ENCODE measurements at places on chromosomes 5 and 9.

GRCh38 chr5:34474573-34475021, 181.5 kb upstream of the RAI14 start:
- DNase-seq, result no peak

GRCh38 chr5:141995656-141996055, 17.2 kb downstream of the GNPDA1 start:
- no peak for DNase-seq

DNA sequence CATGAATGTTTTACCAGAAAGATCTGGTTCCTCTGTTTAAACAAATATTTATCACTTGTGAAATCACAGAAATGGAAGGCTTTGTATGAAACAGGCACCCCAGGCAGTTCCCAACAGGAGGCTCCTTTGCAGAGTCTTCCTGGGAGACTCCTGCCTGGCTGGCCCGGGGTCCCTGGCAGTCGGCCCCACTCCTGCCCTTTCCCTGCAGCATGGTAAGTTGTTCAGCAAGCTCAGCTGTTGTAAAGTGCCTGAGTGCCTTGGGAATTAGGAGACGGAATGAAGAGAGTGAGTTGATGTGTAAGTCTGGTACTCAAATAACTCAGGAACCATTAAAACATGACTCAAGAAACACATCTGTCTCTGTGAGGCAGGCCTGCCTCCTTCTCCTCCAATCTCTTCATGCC, 17.5 kb upstream of the LHFPL2 start:
- no peak for DNase-seq

DNA sequence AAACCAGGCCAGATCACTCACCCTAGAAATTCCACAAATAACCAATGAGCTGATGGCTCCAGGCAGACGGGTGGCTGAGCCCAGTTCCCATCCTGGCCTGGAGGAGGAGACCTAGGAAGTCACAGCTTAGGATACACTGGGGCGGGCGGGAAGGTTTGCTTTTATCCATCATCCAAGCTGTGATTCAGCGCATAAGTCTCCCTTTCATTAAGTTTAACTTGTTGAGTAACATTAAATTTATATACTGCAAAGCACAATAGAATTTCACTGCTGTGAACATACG, 55.7 kb downstream of the THBS4 start:
- DNase-seq, result no peak

DNA sequence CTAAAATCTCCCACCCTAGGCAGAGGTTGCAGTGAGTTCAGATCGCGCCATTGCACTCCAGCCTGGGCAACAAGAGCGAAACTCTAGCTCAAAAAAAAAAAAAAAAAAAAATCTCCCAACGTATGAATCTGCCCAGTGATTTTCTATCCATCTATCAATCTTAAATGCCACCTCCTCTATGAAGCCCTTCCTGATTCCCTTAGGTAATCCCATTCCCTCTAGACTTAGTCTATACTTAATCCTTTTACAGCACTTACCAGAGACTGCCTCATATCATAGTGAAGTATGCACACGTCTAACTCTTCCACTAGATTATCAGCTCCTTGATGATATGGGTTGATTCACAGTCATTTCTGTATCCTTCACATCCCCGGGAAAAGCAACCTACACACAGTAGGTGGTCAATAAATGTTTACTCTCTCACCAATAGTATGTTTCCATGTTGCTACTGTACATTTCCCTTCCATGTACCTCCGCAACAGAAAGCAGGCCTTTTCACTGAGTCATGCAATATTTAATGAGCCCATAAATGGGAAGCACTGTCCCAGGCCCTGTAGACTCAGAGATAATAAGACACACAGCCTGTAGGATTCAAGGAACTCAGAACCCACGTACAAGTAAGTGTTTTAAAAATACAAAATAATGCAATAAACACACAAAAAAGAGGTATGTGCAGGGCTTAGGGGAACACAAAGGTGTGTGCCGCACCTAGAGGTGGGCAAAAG, 1.2 kb downstream of the DROSHA start:
- DNase-seq, result no peak

GRCh38 chr9:78857373-78858225, 560.7 kb downstream of the PSAT1 start:
- DNase-seq, result no peak

DNA sequence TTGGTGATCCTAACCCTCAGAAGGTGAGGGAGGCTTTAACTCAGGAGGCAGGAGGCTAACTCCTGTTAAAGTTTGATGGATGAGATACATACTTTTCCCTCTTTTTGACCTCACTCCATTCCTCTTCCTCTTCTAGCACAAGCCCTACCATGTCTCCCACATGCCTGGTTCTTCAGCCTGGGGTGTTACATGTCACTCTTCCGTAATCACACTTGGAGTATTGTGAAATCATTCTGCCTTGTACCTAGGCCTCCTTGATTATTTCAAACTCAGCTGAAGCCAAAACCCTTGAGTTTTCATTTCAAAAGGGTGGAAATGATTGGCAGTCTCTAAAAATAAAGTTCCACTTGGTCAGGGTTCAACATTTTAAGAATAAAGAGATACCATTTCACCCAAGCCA, 1.8 kb downstream of the PLAC8L1 start:
- no peak for DNase-seq

DNA sequence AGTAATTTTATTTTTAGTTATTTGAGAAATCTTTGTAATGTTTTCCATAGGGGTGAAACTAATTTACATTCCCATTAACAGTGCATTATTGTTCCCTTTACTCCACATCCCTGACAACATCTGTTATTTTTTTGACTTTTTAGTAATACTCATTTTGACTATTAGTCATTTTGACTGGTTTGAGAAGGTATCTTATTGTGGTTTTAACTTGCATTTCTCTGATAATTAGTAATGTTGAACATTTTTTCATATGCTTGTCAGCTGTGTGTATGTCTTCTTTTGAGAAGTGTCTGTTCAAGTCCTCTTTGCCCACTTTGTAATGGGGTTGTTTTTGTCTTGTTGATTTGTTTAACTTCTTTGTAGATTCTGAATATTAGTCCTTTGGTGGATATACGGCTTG, 27.5 kb downstream of the CCDC152 start:
- no peak for DNase-seq

DNA sequence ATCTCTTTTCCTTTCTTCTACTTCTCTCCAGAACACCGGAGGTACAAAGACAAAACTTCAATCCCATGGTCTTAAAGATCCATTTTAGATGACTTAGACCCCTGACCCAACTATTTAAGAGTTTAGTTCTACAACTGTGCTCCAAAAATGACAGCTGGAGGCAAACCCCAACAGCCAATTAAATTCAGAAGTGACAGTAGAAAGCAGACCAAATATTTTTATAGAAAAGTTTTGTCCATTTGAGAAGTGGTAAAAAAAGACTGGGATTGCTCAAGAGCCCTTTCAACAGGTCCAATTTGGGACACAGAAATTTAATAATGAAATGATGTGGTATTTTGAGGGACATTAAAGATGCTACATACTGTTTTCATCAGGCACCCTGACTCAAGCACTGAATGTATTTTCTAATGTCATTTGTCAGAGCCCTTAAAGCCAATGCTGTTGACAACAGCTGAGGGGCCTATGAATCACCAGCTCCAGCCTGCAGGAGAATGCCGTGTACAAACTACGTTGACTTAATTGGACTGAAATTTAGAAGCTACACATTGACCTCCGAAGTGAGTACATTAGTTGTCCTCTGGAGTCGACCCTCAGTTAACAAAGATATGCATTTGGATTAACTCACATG, 147.5 kb upstream of the PIK3R1 start:
- DNase-seq, result no peak
